ENCODE measurements at places on chromosomes 12 and 14.
A peak's percentile ranks its signal among the peaks of the same experiment; 100 is the strongest.

- DNase-seq: no peak
Observed at GRCh38 chr14:44736326-44736725, 225.4 kb downstream of the KLHL28 start.

- no peak for DNase-seq
Observed at GRCh38 chr12:28683366-28683765, 465.7 kb upstream of the FAR2 start.

DNA sequence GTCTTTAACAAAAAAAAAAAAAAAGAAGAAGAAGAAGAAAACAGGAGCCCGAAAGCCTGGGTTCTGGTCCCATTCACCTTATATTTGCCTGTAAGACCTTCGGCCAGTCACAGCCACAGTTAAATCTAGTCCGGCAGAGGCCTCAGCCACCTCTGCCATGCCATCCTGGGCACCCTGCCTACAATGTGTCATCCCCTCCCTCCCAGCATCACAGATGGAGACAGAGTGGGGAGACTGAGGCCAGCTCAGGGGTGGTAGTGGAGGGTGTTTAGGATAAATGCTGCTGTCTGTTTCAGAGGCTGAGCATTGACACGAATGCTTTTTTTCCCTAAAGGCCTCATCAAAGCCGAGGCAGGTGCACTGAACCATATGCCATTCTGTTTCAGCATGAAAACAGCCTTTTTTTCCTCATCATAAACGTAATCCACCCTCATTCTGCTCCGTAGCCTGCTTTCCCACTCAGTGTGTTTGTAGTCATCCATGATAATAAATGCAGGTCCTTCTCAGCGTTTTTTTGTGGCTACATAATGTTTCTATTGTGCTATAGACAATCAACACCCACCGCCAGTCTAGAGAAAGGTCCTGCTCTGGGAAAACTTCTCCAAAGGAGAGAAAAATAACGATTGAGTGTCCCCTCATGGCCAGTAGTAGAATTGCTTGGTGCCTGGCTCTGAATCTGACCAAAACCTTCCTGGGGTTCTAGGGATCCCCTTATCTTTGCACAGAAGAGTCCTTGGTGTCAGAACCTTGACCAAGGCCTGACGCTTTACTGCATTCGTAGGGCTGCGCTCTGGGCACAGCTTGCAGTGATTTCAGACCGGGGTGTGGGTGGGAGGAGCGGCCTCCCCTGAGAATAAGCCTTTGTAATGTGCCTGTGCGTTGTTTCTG is 41.1 kb upstream of the TSPAN9 start:
- DNase-seq: peak; percentile 9

DNA sequence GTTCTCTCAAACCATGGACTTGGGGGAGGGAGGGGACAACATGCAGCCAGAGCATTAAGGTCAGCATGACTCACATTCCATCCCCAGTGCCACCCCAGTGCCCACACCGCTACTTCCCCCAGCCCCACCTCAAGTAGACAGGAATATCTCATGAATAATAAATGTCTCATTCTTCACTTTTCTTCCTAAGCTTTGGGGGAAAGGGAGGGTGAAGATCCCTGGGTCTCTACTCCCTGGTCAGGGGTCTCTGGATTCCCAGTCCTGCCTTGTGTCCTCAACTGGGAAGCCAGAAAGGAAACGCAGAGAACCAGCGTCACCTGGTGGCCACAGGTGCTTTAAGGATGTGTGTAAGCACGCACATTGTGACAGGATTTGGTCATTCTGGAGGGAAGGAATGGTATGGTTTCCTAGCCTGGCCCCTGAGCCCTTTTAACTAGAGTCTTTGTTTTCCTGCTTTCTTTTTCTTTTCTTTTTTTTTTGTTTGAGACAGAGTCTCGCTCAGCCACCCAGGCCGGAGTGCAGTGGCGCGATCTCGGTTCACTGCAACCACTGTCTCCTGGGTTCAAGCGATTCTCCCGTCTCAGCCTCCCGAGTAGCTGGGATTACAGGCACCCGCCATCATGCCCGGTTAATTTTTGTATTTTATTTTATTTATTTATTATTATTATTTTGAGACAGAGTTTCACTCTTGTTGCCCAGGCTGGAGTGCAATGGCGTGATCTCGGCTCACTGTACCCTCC is 3.4 kb downstream of the GPR84 start:
- DNase-seq: peak; percentile 72

DNA sequence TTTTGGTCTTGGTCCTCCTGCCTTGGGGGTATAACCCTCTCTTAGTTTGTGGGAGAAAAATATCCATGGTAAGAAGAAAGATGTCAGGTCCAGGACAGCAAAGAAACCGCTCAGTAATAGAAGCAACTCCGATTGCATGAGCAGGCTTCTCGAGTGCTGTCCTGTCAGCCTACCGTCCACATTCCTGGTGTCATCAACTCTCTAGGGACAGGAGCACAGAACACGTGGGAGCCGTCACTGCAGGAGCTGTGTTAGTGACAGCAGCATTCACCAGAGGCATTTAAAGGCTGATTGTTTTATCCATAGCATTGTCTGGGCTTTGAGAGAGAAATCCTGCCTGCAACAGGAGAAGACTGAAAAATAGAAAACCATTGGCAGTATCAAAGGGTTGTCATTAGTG is 244.2 kb downstream of the CACNA1C start:
- DNase-seq: no peak

DNA sequence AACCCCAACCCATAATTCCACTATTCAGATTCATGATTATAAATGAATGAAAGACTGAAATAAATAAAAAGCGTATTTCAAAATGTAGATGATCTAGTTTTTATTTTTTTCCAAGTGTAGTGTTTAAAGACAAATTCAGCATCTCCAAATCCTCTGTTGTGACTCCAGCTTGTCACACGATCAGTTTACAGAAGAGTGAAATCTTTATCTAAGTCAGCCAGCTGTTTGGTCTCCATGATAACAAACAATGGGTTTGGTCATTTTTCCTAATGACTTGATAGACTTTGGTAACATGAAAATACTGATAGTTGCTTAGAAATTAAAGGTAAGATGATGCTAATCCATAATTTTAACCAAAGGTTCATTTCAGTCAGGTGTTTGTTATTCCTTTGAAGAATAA is 114.5 kb upstream of the RASSF8 start:
- no peak for DNase-seq

GRCh38 chr12:23640754-23641153 is 308.7 kb downstream of the SOX5 start:
- no peak for DNase-seq

- peak; percentile 89 for DNase-seq
Observed at GRCh38 chr14:92513204-92513965, at the start of gene RIN3. RIN3 (plus strand) TSS chr14:92513781; CDS start chr14:92513933, 152 bp downstream.

Data from suppressor macrophage treated with lipopolysaccharide for 1 hour (primary cell).